Daoy (cell line): ENCODE measurements at places on chromosomes 6 and 20. TPM values are rescaled to one million over a fixed set of nuclear protein-coding genes. Genes with fewer than 3 reads are reported as not detected.

GRCh38 chr20:44288252-44288651 is 22.8 kb downstream of the FITM2 start:
- DNase-seq = no peak

DNA sequence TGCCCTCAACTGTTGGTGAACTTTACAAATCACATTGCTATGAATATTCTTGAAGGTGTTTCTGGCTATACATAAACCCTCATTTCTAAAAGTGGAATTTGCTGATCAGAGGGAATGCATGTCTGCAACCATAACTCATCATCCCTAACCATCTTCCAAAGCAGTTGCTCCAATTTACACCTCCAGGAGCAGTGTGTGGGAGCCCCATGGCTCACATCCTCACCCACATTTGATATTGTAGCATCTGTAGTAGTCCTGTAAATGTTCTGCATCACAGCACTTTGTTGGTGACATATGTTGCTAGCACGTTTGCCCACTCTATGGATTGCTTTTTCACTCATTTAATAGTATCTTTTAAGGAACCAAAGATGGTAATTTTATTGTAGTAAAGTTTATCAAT is 183.8 kb upstream of the SMLR1 start:
- no peak for DNase-seq

- no peak for DNase-seq
These were observed 105.4 kb downstream of the PDE10A start for GRCh38 chr6:165557674-165558073.

- peak; percentile 53 for DNase-seq
These were observed 234.2 kb downstream of the HACE1 start for GRCh38 chr6:104625536-104625935.

DNA sequence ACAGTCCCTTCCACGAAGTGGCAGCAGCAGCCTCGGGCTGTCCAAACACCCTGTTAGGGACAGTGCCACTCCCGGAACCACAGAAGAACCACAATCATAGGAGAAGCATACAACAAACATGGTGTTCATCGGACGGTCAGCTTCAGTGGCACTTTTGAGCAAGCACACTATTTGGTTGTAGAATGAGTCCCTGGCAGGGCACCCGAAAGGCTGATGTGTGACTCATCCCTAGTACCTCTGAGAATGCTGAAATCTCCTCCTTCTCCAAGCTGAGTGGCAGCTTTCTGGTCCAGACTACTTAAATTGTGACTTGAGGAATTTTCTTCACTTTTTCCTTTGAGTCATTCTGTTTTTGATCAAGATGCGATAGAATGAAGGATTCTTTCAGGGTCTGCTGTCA is 282.5 kb downstream of the ESR1 start:
- peak; percentile 21 for DNase-seq

- DNase-seq = no peak
These were observed 59.8 kb downstream of the FAM120B start for GRCh38 chr6:170366248-170366960.

DNA sequence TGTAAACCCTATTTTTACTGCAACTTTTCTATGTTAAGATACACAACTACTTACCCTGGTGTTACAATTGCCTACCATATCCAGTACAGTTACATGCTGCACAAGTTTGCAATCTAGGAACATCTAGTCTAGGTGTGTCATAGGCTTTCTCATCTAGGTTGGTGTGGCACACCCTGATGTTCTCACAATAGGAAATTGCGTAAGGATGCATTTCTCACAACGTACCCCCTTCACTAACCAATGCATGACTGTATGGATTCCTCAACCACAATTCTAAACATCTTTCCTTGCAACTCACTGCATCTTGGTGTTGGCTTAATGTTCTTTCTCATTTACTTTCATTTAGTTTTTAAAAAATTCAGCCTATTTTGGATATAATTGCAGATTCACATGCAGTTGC is 31.6 kb downstream of the GJA10 start:
- DNase-seq = no peak

GRCh38 chr6:14397518-14397901 is 279.9 kb downstream of the CD83 start:
- DNase-seq = no peak

The AIF1 gene
- not detected in 2 replicates for total RNA-seq

The NR2E1 gene
- total RNA-seq = 1.6 and 2.1 TPM in 2 replicates

The PLA2G7 gene
- not detected in 2 replicates for total RNA-seq

The KCNQ2 gene
- total RNA-seq = 0.17 TPM in 1 of 2 replicates, not detected in the other
